ENCODE measurements at places on chromosomes 7 and 10.

GRCh38 chr10:102117391-102118159 lies 2.6 kb downstream of the LDB1 start:
- peak; percentile 76 for DNase-seq

DNA sequence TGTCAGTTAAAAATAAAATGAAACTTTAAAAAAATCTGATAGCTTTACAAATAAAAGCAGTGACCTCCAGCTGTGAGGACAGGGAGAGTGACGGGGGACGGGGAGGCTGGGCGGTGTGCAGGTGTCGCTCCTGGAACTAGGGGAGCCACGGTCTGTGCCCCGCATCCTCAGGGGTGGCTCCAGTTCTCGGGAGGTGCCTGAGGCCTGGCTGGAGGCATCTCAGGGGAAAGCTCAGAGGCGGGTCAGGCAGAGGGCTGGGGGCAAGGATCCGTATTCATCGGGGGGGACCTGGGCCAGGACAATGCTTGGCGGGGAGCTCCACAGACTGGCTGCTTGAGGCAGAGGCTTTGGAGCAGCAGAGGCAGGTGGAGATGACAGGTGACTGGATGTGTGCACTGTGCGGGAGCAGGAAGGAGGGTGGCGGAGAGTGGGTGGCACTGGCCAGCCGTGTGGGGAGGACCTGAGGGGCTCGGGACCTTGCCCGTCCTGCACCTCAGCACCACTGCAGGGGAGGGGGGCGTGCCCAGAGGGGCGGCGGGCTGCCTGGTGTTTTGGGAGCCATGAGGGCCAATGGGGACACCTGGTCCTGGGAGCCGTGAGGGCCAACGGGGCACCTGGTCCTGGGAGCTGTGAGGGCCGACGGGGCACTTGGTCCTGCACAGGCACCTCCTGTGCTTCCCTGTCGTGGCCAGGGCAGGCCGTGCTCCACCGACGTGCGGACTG lies 13.2 kb downstream of the PWWP2B start:
- DNase-seq = no peak

DNA sequence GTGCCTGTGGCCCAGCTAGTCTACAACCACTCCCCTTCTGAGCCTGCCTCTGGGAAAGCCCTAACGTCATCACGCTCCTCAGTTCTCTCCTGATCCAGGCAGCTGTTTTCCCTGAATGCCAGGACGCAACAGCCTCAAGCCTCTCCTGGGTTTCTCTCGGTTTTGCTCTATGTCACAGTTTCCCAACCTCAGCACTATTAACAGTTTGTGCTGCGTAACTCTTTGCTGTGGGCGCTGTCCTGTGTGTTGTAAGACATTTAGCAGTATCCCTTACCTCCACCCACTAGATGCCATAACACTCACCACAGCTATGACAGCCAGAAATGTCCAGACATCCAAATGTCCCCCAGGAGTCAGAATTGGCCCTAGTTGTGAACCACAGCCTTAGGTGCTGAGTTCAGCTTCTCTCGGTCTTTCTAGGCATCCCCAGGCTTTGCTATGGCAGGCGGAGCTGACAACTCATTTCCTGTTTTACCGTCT lies 226.3 kb upstream of the NPVF start:
- no peak for DNase-seq

- no peak for DNase-seq
Measured at GRCh38 chr7:16801111-16801542, 3.7 kb downstream of the AGR2 start.

DNA sequence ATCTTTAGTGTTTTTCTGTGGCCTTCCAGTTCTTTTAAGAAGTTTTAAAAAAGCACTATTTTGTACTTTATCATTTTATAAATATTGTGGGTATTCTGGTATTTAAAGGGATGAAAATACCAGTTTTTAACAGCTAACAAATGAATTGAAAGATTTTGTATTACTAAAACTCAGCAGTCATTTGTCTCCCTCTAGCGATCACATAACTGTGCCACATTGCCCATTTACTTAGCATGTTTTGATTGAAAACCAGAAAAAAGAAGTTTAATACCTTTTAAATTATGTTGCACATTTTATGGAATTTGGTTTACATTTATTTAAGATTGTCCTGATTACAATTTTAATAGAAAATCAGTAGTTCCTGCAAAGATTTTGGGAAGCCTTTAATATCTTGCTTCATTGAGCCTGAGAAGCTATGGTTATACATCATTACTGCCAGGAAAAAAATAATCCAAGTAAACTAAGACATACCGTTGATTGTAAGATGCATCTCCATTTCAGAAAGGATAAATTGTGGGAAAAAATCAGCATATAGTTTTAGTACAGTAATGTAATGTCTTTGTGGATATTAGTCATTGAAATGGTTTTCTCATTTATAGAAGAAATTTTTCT lies 34.9 kb downstream of the TAX1BP1 start:
- DNase-seq = no peak

GRCh38 chr7:128881458-128882125 lies 18.9 kb downstream of the ATP6V1F start:
- DNase-seq = no peak

DNA sequence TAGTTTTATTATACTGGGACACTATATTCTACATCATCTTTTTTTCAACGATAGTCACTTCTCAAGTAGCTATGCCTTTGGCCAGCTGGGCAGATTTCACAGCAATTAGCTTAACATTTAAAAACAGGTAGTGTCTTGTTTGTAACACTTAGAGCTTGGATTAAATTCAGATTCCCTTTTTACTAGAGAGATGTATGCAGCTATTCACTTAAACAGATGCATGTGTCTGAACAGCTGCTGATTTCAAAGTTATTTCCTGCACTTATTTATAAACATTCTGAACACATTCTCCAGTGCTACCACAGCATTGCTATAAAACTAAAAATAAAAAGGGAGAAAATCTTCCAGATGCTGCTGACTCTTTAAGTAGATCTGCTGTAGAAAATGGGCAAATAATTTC lies 637.2 kb downstream of the POM121L12 start:
- no peak for DNase-seq

DNA sequence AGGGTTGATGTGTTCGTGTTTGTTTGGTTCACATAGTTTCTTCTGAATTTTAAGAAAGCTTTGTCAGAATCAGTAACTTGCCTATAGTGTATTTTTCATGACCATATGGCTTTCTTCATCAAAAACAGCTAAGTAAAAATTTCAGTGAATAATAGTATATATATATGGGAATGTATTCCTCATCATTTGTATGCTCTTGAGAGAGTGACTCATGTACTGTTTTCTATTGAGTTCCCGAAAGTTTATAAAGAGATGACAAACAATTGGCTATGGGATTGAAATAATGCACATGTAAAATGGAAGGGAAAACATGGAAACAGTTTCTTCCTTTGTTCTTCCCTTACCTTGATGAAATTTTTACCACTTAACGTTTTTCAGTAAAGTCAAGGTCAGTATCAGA lies 56.4 kb downstream of the KAT6B start:
- DNase-seq = no peak

DNA sequence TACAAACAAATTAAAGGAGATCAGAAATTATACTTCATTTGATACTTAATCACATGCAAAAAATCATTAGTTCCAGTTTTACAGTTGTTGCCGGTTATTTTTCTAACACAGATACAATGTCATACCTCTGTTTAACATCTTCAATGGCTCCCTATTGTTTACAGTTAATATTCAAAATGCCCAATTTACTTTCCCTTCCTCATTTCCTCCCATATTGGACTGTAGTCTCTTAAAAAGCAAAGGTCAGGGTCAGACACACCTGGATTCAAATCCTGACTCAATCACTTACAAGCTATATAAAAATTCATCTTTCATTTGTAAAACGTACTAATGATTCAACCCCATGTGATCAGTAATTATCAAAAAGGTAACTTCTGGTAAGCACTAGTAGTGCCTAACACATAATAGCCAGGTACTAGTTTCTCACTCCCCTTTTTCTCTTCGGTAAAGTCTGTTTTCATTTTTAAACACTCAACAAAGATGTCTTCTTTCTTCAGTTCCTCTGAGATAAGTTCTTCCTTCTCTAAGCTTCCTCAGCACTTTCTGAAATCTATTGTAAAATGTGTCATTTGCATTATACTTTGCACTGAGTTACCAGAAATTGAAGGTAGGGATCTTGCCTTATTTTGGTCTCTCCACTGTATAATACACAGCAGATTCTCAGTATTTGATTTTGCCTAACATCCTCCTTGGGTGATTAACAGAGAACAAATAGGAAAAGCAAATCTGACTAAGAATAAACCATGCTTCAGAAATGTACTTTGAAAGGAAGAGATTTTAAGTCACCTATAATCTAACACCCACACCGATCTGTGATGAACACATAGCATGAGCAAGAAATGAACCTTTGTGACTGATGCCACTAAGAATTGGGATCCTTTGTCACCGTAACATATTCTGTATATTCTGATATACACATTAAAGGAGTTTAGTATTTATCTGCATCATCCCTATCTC lies 16.1 kb downstream of the KMT2C start:
- DNase-seq = no peak

GRCh38 chr7:87404674-87405073 lies 59.2 kb downstream of the CROT start:
- DNase-seq = no peak

DNA sequence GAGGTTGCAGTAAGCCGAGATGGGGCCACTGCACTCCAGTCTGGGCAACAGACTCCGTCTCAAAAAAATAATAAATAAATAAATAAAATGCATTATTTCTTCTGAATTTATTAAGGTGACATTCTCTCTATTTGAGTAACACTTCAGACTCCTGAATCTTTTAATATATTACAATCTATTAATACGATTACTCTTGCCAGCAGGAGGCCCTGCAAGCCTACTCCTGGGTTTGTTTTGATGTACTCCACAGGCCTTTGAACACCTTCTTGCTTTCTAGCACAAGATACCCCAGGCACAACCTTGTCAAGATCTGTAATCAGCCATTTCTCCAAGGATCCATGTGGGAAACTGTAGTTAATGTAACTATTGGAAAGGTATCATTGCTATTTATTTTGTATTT lies 63.5 kb downstream of the COBL start:
- no peak for DNase-seq

DNA sequence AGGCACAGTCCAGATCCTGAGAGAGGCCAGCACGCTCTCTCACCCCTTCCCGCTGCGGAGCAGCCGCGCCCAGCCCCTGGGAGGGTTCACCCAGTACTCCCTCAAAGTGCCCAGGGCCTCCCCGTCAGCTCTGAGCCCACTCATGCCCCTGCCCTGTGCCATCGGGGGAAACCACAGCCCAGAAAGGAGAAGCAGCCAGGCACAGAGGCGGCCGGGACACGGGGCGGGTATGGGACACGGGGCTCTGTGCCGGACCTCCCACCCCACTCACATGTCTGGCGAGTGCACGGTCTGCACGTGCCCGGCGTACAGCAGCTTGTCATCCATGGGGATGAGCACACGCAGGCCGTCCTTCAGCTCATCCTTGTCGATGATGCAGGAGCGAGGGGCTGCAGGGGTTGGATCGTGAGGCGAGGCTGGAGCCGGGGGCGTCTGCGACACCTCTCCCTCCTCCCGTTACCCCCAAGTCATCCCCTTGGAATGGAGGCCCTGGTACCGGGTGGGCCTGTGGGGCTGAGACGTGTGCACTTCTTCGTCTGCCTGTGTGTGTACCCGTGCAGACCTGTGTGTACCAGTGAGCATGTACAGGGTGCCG lies 38.2 kb downstream of the SLC29A4 start:
- DNase-seq = no peak

GRCh38 chr10:100982916-100983830 lies 4.1 kb downstream of the MRPL43 start:
- no peak for DNase-seq

DNA sequence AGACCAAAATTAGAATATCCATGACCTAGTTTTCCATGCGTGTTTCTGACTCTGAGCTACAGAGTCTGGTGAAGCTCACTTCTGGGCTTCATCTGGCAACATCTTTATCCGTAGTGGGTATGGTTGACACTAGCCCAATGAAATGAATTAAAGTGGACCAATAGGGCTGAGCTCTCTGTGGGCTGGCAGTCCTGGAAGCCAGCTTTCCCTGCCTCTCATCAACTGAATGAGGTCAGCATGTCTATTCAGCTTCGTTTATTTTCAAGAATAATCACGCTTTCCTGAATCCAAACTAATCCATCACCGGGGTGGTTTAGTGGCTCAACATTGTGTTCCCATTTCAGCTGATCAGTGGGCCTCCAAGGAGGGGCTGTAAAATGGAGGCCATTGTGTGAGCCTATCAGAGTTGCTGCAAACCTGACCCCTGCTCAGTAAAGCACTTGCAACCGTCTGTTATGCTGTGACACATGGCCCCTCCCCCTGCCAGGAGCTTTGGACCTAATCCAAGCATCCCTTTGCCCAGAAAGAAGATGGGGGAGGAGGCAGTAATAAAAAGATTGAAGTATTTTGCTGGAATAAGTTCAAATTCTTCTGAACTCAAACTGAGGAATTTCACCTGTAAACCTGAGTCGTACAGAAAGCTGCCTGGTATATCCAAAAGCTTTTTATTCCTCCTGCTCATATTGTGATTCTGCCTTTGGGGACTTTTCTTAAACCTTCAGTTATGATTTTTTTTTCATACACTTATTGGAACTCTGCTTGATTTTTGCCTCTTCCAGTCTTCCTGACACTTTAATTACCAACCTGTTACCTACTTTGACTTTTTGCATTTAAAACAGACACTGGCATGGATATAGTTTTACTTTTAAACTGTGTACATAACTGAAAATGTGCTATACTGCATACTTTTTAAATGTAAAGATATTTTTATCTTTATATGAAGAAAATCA lies 35.5 kb downstream of the CAV1 start:
- DNase-seq = no peak

GRCh38 chr10:499991-500390 lies 189.5 kb downstream of the DIP2C start:
- DNase-seq = no peak

DNA sequence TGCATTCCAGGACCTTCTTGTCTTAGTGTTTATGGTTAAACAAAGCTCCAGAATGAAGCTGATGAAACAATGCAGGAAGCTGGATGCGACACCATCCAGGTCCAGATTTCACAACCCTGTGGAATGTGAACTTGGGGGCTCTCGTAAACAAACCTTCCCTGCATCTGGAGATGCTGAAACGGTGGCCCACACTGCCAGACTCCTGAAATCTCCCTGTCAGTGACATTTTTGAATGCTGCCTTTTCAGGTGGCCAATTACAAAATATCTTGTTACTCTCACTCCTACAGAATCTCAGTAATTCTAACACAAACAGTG lies 18.8 kb downstream of the VIPR2 start:
- no peak for DNase-seq

DNA sequence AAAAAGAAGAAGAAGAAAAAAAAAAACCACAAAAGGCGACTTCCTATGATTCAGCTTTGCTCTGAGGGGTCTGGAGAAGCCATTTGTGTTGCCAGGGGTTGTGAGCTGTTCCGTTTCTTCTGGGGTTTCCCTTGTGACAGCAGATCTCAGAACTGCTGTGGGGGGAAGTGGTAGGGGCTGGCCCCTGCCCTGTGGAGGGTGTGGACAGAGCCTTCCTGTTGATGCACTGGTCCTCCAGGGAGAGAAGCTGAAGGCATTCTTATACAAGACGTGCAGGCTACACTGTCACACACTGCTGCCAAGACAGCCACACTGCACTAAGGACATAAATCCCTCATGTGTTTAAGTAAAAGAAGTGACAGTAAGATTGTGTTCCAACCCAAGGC lies 17.3 kb upstream of the CSGALNACT2 start:
- DNase-seq = peak; percentile 69

- DNase-seq = no peak
Measured at GRCh38 chr7:1679966-1680730, 10.1 kb downstream of the ELFN1 start.

Data from activated naive CD8-positive, alpha-beta T cell treated with anti-CD3 and anti-CD28 coated beads, Interleukin-2, amount 50 U/mL, for 24 hours (primary cell).